ENCODE measurements at places on chromosomes 7 and 10. TPM values are rescaled to one million over a fixed set of nuclear protein-coding genes. Genes with fewer than 3 reads are reported as not detected.

- no peak for DNase-seq
Observed at GRCh38 chr7:133857376-133858119, 269.6 kb upstream of the LRGUK start.

GRCh38 chr10:17278607-17279240 lies 50.7 kb downstream of the VIM start:
- no peak for DNase-seq

GRCh38 chr7:64868499-64868898 lies 34.6 kb upstream of the ZNF273 start:
- no peak for DNase-seq

- no peak for DNase-seq
Observed at GRCh38 chr10:17643339-17643754, 604 bp upstream of the STAM start.

DNA sequence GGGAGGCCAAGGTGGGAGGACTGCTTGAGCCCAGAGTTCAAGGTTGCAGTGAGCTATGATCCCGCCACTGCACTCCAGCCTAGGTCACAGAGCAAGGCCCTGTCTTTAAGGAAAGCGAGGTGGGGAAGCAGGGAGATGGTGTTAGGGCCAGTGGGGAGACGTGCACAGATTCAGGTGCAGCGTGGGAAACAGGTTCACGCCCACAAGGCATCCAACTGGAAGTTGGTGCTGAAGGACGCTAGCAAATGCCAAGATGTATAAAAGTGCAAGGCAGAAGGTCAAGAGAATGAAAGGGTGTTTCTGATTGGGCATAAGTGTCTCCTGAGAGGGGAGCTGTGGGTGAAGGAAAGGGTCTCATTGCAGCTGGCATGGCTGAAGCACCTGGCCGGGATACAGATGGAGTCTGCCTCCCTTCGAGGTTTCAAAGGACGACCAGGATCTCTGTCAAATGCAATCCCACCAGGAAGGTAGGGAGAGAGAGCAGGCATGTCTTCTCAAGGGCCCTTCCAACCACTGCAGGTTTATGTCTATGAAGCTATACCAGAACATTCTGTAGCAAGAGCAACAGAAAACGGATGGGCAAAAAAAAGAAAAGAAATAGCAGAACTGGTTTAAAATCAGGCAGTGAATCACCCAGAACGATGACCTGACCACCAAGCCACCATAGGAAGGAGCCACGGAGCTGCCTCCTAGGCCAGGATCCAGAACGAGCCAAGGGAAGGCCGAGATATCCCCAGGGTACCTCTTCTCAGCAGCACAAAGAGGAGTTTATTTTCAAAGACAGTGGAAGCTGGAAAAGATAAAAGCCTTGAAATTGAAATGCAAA lies 43.2 kb downstream of the GSDME start:
- no peak for DNase-seq

- no peak for DNase-seq
Observed at GRCh38 chr7:1060315-1061072, 16.1 kb downstream of the GPR146 start.

GRCh38 chr7:115479448-115479847 lies 551.1 kb downstream of the TFEC start:
- no peak for DNase-seq

DNA sequence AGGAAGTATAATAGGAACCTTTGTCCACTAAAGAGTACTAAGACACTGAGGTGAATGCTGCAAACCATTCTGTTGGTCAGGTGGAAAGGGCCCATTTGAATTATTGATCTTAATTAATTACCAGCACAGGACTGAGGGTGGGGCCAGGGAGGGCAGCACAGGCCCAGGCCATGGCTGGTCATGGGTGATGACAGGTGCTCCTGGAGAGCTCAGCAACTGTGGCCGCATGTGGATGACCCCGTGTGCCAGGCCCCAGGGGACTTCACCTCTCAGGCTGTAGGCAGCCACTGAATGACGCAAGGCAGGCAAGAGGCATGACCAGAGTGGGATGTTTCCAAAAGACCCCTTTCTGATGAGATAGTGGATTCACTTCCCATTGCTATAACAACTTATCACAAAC lies 54.2 kb downstream of the HECW1 start:
- DNase-seq, result no peak

GRCh38 chr10:71278691-71279588 lies 40.1 kb upstream of the SLC29A3 start:
- DNase-seq, result no peak

GRCh38 chr10:43867113-43867512 lies 218.4 kb upstream of the ZNF32 start:
- DNase-seq, result no peak

Gene SLC26A3
- not detected for total RNA-seq

Gene TYW1B
- 3.4 TPM for total RNA-seq

Gene FAM13C
- total RNA-seq, result 2.9 TPM
